ENCODE measurements at places on chromosomes 16 and 17. TPM values are rescaled to one million over a fixed set of nuclear protein-coding genes. Genes with fewer than 3 reads are reported as not detected.

DNA sequence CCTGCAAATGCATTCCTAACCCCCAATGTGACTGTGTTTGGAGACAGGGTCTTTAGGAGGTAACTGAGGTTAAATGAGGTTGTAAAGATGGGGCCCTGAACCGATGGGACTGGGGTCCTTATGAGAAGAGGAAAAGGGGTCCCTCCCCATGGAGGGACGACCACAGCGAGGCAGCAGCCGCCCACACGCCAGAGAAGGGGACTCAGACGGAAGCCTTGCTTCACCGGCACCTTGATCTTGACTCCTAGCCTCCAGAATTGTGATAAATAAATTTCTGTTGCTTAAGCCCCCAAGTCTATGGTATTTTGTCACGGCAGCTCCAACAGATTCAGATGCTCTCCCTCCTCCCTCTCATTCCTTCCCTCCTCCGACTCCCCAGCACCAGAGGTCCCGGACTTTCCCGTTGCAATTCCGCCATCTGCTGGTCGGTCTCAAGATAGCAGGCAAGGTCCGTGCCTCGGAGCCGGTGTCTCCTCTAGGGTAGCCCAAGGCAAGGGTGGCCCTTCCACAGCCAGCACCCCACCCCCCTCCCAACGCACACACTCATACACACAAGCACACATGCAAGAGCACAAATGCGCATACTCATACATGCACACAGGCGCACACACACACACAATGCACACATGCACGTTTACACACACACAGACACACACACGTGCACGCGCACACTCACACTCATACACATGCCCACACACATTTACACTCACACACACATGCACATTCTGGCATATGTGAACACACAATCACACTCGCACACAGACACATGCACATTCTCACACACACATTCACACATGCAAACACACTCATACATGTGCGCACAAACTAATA, 23.1 kb upstream of the C16orf78 start:
- DNase-seq = peak; percentile 59

Gene BICDL2
- total RNA-seq = not detected

- peak; percentile 78 for DNase-seq
Measured at GRCh38 chr17:7248796-7249195, 2.7 kb downstream of the CTDNEP1 start.

DNA sequence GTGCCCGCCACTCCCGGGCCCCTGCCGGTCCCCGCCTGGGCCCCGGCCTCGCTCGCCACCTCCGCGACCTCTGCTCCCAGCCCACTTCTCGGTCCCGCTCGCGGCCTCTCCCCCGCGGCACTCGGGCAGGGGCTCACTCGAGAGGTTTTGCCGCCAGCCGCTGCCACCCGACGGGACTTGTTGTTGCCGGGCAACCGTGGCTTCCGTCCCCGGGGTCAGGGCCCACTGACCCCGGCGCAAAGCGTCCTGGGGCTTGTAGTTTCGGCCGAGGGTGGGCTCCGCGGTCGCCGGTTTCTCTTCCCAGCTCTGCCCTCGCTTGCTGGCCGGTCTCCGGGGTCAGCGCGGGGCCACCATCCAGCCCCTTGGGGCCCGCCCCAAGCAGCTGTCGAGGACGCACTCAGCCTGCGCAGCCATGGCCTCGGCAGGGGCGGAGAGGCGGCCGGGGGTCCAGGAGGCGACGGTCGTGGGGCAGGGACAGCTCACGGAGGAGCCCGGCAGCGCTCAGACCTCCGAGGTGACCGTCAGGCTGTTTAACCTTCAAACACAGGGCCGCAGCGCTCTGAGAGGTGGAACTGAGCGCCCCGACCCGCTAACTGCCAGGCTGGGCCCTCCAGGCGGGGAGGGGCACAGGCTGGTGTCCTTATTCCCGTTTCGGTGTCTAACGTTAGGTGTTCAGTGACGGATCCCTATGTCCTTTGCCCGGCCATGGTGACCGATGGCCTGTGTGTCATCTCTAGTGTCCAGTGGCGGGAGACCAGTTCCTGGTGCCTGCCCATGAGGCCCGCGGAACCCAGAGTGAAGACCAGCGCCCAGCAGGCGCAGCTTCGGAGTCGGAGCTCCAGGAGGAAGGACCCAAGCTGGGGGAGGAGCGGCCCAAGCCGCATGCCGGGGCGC, at the start of the genes C16orf86 and ENKD1:
Gene C16orf86 (plus strand): TSS at position 256 of the 894 bp plus-strand sequence. CDS start 157 bp downstream, at position 413.
Gene ENKD1 (minus strand): TSS at position 192 of the 894 bp plus-strand sequence. CDS start 308 bp downstream, outside the sequence.
- peak; percentile 93 for DNase-seq

Gene CDK5R1
- 3.0 TPM for total RNA-seq

DNA sequence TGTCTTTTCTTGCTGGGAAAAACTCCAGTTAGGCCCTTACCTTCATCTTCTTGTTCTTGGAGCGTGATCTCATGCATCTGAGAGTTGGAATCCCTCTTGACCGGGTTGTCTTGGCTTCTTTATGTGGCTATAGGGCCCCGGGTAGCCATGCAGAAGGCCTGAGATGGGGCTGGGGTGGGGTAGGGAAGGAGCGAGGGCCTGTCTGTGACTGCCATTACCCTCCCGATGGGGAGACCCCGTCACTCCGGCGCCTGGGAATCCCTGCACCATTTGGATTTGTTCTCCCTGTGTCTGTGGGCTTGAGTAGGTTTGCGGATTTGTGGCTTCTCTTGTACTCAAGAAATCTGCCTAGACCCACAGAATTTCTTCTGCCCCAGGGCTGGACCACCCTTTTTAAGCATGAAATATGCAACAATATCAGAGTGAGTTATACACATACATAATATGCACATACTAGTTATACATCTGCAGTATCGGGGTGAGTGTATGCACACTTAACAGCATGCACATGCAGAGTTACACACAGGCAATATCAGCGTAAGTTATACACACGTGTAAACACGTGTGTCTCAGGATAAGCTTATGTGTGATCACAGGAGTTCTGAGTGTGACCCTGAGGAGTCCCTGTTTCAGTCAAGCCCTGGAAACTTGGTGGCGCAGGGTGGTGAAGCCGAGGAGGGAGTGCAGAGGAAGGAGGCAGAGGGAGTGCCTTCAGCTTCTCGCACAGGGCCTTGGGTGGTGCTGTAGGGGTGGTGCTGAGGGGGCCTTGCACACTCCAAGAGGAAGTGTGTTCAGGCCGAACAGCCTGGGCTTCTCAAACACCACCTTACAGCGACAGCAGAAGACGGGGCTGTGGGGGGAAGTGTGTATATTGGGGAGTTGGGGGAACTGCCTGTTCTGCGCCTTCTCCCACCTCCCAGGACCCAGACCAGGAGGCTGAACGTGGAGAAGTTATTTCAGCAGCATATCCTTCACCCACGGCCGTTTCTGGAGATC, 18.5 kb downstream of the CCDC42 start:
- no peak for DNase-seq

GRCh38 chr16:74724820-74725549, 24.3 kb upstream of the MLKL start:
- DNase-seq = no peak

Gene PIGQ
- total RNA-seq = 26.3 TPM

DNA sequence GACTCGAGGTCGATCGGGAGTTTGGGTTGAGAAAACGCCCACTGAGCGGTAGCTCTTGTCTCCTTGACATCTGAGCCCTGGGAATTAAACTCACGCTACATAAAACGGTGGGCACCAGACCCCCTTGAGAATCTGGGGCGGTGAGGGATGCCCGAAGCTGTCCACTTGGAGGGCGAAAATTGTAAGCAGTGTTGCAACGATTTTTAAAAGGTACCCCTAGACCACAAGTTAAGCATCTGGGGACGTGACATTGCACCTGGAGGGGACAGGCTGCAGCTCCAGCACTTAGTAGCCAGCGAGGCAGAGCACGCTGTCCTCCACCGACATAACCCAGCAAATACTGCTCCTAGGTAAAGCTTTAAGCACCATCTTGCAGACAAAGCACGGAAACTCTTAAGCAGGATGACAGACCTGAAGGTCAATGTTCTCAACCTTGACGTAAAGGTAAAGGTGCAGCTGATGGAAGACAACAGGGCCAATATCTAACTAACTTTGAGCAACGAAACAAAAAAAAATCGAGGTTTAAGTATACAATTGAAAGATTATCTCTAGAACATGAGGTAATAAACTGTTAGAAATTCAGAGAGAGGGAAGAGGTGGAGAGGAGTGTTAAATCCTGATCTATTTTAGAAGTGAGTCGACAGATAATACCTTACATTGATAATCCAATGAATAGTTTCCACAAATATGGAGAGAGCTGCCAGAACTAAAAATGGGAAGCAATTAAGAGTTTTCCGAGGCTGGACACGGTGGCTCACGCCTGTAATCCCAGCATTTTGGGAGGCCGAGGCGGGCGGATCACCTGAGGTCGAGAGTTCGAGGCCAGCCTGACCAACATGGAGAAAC, 921 bp upstream of the CDR2 start:
- DNase-seq = no peak

DNA sequence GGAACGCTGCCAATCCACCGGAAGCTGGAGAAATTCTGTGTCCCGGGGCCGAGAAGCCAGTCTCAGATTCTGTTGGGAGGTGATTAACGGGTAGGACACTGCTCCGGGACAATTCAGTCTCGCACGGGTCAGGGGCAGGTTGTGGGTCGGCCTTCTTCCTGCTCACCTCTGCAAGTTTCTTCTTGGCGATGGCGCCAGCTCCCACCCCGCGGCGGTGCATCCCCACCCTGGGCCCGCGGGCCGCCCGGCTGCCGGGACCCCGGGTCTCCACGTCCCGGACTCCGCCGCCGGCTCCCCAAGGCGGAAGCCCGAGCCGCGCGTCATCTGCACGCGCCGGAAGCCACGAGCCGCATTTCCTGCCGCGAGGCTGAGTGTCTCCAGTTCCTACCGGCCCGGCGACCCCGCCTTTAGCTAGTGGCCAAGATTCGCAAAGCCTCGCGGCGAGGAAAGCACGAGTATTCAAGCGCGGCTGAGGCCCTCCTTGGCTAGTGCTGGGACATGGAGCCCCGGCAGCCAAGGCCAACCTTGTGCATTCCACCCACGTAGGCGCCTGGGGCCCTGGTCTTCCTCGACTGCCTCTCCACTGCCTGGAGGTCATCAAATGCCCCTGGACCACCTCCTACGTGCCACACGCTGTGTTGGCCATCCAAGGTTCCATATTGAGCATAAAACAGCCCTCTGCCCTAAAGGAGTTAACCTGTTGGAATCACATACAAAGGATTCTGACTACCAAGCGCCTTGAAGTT, at the start of gene SNF8:
Gene SNF8 (minus strand): TSS at position 328 of the 746 bp plus-strand sequence. CDS start 108 bp downstream, at position 220.
- DNase-seq = peak; percentile 93

Gene CX3CL1
- 13.5 TPM for total RNA-seq

GRCh38 chr16:27704252-27704651, 154.3 kb downstream of the KATNIP start:
- DNase-seq = no peak

DNA sequence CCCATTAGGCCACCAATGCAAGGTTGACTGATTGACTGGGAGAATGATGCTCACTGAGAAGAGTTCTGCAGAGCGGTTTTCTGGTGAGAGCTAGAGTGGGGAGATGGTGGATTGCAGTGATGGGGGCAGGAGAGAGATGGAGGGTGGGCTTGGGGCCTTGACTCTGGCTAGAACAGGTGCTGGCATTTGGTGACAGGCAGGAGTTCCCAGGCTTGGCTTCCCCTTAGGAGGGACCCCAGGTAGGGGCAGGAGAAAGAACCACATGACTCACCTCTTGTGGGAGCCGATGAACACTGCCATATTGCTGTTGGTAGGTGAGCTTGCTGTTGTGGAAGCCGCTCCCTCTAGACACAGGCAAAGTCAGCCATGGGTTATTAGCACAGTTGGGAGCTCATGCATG, 8.0 kb downstream of the CD300LB start:
- no peak for DNase-seq

GRCh38 chr16:28915181-28915580, 9.9 kb downstream of the RABEP2 start:
- no peak for DNase-seq

DNA sequence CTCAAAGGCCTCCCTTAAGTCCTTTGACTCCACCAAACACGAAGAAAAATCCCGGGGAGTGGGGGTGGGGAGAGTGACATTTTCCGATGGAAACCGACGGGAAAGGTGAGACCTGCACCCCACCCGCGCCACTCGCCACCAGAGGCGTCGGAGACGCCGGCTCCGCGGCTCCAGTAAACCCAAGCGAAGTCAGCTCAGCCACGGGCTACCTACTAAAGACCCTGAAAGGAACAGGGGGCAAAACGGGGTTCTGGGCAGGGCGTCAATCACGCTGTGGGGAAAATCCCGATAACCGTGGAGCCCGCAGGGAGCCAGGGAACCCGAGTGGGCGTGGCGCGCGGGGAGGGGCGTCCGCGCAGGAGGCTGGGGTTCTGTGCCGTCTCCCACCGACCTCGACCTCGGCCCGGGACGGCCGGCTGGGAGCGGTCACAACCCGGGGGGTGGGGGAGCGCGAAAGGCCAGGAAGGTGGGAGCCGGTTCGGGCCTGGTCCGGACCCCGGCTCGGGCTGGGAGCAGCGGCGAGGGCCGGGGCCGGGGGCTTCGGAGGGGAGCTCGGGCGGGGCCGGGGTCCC, 565 bp downstream of the WDR45B start:
- DNase-seq = peak; percentile 53

Gene MAP2K6
- 50.0 TPM for total RNA-seq

- no peak for DNase-seq
Measured at GRCh38 chr17:67628580-67629013, 89.1 kb upstream of the NOL11 start.

Gene FKBP10
- 9.5 TPM for total RNA-seq

- no peak for DNase-seq
Measured at GRCh38 chr16:86342161-86342834, 168.0 kb upstream of the FOXF1 start.

Gene SLC2A4
- total RNA-seq = 150 TPM

Gene SLC12A3
- not detected for total RNA-seq

- DNase-seq = no peak
Measured at GRCh38 chr17:50858486-50859225, 7.5 kb downstream of the TOB1 start.

Gene SEZ6
- total RNA-seq = not detected

DNA sequence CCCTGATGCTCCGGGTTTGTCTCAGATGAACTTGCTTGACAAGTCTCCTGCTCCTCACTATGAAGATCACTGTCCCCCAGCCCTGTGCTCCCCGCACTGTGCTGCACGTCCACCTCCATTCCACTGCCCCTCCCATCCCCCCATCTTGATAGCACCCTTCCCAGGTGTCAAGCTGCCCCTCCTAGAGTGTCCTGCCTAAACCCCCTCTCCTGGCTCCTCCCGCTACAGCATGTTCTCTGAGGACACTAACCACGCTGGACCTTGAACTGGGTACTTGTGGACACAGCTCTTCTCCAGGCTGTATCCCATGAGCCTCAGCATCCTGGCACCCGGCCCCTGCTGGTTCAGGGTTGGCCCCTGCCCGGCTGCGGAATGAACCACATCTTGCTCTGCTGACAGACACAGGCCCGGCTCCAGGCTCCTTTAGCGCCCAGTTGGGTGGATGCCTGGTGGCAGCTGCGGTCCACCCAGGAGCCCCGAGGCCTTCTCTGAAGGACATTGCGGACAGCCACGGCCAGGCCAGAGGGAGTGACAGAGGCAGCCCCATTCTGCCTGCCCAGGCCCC, 18.5 kb downstream of the DEXI start:
- peak; percentile 95 for DNase-seq

DNA sequence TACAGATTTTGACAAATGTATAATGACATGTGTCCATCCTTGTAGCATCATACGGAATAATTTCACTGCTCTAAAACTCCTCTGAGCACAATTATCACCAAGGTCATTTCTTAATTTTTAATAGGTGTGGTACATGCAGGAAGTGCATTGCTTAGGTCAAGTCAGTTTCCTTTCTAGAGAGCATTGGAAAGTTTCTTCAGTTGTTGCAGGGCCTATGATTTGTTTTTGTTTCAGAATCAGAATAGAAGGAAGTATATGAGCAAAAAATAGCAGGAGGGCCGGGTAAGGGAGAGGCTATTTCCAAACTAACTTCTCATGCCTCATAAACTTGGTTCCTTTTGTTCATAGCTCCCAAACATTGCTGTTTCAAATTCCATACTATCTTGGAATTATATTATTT, 24.0 kb upstream of the SLFN5 start:
- no peak for DNase-seq

- DNase-seq = no peak
Measured at GRCh38 chr16:75584108-75584507, 17.9 kb downstream of the GABARAPL2 start.

Gene ASGR1
- 0.39 TPM for total RNA-seq
